ENCODE measurements at places on chromosomes 13 and 19.

DNA sequence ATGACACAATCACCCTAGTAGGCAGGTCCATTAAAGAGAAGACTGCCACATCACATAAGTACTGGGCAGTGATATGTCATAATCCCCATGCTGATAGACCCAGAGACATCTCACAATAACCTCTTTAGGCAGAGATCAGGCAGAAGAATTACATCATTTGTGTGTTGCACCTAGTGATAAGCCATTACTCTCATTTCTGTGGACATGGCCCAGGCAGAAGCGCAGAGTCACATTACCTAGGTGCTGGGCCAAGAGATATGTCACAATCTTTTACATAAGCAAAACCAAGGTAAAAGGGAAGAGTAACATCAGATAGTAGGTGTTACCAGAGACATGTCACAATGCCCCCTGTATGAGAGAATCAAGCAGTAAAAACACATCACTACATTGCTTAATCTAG, 71.9 kb downstream of the ZNF726 start:
- no peak for DNase-seq

DNA sequence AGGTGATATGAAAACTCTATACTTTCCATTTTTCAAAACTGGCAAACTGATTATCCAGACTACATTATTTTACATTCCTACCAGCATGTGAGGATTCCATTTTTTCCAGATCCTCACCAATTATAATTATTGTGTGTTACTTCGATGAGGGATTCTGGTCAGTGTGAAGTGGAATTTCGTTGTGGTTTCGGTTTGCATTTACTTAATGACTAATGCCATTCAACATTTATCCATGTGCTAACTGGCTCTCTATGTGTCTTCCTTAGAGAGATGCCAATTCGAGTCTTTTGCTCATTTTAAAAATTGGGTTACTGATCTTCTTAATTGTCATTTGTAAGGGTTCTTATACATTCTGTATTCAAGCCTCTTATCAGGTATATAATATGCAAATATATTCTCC, 1551.3 kb upstream of the MIR17HG start:
- no peak for DNase-seq

DNA sequence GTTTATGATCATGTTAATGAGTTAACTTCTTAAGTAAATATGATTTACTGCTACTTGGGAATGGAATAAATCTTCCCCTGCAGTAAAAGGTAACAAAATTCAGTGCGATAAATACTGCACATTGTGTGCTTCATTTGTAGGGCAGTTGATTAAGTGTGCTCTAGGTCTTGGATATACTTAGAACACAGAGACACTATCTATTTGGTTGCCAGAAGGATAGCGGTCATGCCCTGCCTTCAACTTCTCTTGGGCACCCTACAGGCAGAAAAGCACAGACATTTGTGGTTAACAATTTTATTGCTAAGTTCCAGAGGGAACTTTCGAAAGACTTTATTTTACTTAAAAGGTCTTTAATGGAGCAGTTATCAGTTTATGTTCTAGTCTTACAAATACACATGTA, 605.8 kb downstream of the PCDH9 start:
- DNase-seq: no peak

GRCh38 chr19:58045411-58046050, 11.7 kb downstream of the ZSCAN1 start:
- no peak for DNase-seq

DNA sequence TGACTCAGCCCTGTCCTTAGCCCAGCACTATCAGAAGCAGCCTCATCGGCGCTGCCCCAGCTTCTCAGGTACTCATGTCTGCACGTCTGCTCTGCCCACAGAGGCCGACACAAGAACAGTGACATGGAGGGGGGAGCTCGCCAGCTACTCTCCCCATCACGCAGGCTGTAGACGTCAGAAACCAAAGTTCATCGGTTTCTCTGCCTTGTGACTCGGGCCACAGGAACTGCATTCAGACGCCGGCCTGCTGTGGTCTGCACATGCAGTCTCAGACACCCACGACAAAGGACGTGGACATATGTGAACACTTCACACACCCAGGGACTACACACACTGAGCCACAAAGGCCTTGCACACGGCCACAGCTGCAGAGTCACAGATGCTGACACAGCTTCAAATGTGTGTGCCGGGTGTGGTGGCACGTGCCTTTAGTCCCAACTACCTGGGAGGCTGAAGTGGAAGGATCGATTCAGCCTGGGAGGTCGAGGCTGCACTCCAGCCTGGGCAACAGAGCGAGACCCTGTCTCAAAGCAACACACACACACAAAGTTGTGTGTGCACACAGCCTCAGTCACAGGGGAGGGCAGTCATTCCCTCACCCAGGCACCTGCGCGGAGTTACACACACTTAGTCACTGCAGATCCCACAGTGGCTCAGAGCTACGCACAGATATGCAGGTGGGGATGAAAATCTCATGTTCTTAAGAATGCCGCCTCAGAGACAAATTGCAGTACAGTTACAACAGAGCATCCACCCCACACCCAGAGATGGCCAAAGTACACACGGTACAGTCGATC, 4.9 kb upstream of the ZFP36 start:
- DNase-seq: peak; percentile 94

GRCh38 chr13:90233933-90234672, 1113.4 kb upstream of the MIR17HG start:
- no peak for DNase-seq

GRCh38 chr19:38650911-38651584, 3.6 kb downstream of the ACTN4 start:
- DNase-seq: peak; percentile 61

- no peak for DNase-seq
Observed at GRCh38 chr13:61253105-61253877, 162.4 kb downstream of the PCDH20 start.

DNA sequence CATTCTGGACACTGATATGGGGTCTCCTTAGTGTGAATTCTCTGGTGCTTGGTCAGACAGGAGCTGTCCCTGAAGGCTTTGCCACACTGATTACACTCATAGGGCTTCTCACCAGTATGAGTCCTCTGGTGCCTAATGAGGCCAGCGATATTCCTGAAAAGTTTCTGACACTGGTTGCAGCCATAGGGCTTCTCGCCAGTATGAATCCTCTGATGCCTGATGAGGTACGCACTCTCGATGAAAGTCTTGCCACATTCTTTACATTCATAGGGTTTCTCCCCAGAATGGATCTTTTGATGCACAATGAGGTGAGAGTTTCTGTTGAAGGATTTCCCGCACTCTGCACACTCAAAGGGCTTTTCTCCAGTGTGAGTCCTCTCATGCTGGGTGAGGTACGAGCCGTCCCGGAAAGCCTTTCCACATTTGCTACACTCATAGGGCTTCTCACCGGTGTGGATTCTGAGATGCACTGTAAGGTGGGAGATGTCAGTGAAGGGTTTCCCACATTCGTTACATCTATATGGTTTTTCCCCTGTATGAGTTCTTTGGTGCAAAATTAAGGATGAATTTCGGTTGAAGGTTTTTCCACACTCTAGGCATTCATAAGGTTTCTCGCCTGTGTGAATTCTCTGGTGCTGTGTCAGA, 22.4 kb downstream of the ZNF329 start:
- DNase-seq: no peak

DNA sequence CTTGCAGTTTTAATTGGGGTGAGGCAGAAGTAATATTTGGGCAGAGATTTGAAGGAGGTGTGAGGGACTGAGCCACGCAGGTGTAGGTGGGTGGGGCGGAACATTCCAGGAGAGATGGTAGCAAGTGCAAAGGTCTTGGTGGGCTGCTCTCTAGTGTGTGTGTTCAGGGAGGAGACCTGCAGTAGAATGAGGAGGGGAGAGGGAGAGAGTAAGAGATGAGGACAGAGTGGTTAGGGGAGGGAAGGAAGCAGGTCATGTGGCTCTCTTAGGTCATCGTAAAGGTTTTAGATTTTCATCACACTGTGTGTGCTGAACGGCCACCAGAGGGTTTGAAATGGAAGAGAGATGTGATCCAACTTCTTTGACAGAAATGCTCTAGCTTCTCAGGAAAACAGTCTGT, 33.5 kb downstream of the WASF3 start:
- no peak for DNase-seq

- no peak for DNase-seq
Observed at GRCh38 chr19:1524287-1524971, 552 bp downstream of the PLK5 start.

DNA sequence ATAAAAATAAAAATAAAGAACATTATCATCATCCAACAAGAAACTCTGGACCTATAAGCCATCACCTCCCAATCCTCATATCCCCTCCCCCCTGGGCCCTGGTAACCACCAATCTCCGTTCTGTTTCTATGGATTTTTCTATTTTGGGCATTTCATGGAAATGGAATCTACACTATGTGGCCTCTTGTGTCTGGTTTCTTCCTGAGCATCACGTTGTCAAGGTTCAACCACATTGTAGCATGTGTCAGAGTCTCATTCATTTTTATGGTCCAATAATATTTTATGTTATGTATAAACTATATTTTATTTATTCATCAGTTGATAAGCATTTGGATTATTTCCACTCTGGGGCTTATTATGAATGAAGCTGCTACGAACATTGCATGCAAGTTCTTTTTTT, 26.9 kb downstream of the SULT2B1 start:
- peak; percentile 34 for DNase-seq

DNA sequence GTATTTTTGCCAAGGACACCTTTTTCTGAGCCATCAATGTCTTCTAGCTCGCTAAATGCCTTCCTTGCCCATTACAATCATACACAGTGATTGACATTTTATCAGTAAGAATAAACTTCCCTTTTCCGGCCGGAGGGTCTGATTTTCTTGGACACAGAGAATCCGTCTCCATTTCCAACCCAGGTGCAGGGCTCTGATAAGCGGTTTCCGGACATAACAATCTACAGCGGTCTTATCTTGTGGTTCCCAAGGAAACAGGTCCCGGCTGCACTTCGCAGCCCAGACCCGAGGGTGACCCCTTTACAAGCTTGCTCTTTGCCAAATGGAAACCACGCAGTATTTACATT, 5.1 kb upstream of the ZNF77 start:
- DNase-seq: no peak

GRCh38 chr13:26377038-26377437, 123.1 kb downstream of the CDK8 start:
- DNase-seq: peak; percentile 32

Measured in mesenchymal stem cell (in vitro differentiated cells and primary cell).